Activated CD4-positive, alpha-beta T cell treated with anti-CD3 and anti-CD28 coated beads, Interleukin-2, Interleukin-4, amounts not matched to agents 100 ng/mL and 50 ng/mL, durations not matched to agents 16 hours and 8 hours (primary cell): ENCODE measurements at places on chromosomes 7 and 10.

DNA sequence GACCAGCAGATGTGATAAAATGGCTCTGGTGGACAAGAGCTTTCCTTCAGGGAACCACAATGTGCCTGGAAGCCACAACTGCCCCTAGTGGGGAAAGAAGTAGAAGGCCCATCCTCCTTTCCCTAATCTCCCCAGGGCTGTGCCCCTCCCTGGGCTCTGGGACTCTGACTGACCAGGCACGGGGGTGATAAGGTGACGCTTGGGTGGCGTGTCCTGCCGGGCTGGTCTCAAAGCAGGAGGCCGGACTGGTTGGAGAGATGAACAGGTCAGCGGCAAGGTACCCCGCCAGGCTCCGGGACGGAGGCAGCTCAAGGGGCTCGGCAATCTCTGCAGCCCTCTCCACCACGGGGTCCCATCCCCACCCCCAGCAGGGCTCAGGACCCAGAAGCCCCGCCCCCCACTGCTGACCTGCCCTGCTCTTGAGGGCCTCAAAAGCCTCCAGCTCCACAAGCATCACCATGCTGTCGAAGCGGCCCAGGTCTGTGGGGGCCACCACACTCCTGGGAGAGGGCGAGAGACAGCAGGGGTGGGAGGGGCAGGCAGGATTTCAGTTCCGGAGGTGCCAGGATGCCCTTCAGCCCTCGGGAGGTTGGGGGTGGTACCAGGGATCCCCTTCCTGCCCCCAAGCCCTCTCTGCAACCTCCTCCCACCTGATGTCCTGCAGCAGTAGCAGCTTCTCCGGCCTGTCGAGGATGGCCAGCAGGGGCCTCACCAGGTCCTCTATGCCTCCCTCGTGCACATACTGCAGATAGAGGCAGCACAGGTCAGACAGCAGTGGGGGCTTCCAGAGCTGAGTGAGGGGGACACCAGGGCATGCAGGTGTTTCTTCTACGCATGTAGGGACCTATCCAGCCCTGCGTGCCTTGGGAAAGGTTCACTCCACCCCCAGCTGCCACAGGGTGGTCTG, 12.2 kb downstream of the LZTS2 start:
- DNase-seq = no peak

DNA sequence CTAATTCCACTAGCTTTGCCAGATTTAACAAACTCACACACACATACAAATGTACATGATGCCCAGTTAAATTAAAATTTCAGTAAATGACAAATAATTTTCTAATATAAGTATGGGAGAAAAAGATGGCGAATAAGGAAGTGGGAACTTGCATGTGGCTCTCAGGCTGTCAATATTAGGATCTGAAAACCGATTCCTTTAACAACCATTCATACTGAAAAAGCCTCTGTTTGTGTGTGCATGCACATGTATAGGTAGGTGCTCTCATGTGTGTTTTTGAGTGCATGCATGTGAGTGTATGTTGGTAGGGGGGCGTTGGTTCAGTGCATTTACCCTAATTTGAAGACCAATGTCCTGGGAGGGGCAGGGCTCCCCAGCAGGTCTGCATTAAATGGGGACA, 125.3 kb downstream of the HTR7 start:
- DNase-seq = no peak

DNA sequence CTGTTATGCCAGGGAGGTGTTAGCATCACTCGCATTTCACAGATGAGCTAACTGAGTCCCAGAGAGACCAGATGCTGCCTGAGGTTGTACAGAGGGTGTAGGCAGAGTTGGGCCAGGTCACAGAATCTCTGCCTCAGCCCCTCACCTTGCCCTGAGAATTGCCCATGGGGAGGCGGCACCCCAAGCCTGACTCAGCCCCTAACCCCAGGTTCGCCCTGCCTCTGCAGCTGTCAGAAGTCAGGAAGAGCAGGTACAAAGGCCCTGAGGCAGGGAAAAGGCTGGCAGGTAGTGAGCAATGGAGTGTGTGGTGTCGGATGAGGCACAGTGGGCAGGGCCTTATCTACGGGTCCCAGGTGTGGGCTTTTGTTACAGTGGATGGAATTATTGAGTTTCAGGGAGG, 79.4 kb downstream of the MYL10 start:
- DNase-seq = no peak

DNA sequence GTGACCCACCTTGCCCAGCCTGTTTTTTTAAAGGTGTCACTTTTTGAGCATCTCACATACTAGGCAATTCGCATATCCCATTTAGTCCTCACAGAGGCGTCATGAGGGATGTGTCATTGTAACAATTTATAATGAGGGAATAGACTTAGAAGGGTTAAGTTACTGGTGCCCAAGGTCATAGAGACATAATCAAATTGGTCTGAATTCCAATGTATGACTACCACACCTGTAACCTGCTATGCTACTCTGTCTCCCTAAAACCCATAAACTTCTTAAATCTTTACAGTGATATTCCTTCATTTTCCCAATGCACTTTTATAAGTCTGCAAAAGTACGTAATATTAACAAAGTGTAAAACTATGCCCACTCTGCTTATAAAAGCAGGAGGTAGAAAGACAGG, 7.1 kb downstream of the ZMYND11 start:
- no peak for DNase-seq

DNA sequence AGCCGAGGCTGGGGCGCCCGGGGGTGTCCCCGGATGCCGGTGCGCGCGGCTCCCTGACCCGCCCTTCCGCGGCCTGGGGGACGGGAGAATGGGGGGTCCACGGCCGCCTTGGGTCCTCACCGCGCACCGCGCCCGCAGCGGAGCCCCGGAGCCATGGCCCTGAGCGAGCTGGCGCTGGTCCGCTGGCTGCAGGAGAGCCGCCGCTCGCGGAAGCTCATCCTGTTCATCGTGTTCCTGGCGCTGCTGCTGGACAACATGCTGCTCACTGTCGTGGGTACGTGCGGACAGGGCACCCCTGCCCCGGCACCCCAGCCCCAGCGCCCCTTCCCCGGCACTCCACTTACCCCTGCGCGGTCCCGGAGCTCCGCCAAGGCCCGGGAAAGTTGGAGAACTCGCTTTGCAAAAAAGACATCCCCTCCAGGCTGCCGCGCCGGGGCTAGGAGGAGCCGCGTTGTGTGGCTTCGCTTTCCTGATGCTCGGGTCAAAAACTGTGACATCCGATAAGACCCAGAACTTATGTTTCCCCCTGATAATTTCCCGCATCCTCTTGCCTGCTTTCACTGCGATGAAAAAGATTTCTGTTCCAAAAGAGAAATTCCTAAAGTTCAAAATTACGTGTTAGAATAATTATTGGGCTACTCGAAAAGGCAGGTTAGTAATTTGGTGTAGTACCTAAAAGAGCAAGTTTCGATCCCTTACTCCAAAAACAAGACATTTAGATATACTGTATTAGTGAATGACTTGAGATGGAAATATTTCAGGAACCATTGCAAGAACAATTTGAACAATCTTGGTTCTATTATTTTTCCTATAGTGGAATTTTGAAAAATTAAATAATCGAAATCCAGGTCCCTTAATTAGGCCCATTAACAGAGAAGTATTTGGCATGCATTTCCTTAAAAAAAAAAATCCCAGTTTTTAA, 888 bp downstream of the SLC18A2 start:
- no peak for DNase-seq
